T-cell (primary cell): ENCODE measurements at places on chromosomes 3 and 15.
A peak's percentile ranks its signal among the peaks of the same experiment; 100 is the strongest.

DNA sequence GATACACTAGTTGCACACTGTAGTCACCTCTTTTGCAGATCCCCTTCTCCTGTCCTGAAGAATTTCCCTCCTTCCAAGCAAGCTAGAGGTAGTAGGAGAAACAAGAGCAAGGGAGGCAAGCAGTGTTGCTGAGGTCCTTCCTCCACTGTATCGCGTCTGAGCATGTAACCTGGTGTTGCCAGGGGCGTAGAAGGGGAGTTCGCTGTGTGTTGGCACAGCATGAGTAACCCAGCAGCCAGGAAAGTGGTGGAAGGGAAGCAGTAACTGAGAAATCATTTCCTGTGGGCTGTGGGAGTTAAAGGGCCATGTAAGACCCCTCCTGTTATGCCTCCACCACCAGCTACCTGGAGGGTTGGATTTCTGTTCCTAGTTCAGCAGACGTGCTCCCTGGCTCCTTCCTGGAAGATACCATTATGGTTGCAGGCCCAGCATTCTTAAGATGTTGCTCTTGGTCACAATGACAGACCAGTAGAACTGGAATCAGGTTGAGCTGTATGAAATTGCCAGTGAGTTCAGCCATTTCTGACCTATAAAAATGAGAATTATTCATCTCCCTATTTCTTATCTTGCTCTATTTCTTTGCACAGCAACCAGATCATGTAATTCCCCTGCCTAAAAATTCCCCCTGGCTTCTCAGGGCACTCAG lies 215.3 kb upstream of the TOPAZ1 start:
- H3K27me3 ChIP-seq: peaks cover 11% of the 10 kb centered on the region
- H3K36me3 ChIP-seq: no peaks in the 10 kb centered on the region
- DNase-seq: no peak
- H3K27ac ChIP-seq: no peak overlapping the region
- H3K4me3 ChIP-seq: no peak overlapping the region

- H3K4me1 ChIP-seq: no peaks in the 10 kb centered on the region
- no peak overlapping the region for H3K4me3 ChIP-seq
- no peak overlapping the region for H3K27ac ChIP-seq
- no peaks in the 10 kb centered on the region for H3K36me3 ChIP-seq
Observed at GRCh38 chr3:100185847-100186246, 71.5 kb upstream of the FILIP1L start.

- peak overlapping the region; percentile 9 for H3K27ac ChIP-seq
- H3K4me3 ChIP-seq: no peak overlapping the region
- no peaks in the 10 kb centered on the region for H3K27me3 ChIP-seq
- peaks cover 57% of the 10 kb centered on the region for H3K4me1 ChIP-seq
Observed at GRCh38 chr15:63203451-63204090, 14.2 kb downstream of the RAB8B start.

DNA sequence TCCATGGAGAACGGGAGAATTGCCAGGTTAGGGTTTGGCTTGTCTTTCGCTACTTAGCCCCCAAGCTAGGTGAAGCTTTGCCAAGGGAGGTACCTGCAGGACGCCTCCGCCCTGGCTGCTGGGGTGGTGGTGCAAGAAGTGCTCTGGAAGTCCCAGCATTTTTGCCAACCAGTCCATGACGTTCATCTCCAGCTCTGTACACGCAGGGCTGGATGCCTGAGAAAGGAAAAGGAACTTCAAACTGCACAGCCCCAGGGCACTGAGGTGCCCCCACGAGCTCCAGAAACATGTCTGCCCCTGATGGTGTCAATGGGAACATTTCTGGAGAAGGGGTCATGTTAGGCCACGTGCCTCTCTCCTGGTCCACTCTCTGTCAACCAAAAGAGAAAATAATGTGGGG lies 8.2 kb downstream of the HDC start:
- no peaks in the 10 kb centered on the region for H3K36me3 ChIP-seq
- no peaks in the 10 kb centered on the region for H3K27me3 ChIP-seq
- H3K4me3 ChIP-seq: no peak overlapping the region
- no peak for DNase-seq

- H3K36me3 ChIP-seq: no peaks in the 10 kb centered on the region
- DNase-seq: no peak
Observed at GRCh38 chr15:29636921-29637320, 185.3 kb downstream of the TJP1 start.
